ENCODE measurements at places on chromosomes 5 and 9.

- DNase-seq, result no peak
These were observed 1375.0 kb upstream of the NUDT12 start for GRCh38 chr5:104937598-104937997.

- DNase-seq, result no peak
These were observed 22.8 kb upstream of the RNU6ATAC start for GRCh38 chr9:134187110-134187531.

DNA sequence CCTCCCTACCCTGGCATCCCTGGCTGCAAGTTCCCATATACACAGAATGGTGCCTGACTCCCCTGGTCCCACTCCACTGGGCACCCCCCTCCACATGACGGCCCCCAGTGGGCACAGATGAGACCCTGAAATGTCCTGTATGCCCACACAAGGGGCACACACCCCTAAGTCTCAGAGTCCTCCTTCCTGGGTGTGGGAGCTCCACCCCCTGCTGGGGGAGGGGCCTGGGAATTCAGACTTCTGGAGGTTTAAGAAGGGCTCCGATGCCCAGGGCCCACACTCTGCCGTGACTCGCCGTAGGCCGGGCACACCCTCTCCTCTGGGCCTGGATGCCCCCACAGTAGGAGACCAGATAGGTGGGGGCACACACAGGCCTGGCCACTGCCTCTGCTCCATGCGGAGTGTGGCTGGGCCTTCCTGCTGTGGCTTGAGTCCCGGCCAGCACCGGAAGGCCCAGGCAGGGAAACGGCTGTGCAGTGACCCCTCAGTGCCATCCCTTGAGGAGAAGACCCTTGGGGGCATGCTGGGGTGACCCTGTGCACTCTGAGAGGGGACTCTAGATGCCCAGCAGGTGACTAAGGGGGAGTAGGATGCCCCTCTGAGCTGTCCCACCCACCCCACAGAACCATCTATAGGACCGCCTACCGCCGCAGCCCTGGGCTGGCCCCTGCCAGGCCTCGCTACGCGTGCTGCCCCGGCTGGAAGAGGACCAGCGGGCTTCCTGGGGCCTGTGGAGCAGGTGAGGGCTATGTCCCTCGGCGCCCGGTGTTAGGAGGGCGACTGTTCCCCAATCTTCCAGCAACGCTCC, 6.5 kb downstream of the EGFL7 start:
- DNase-seq, result no peak

GRCh38 chr5:181114844-181115778, 15.9 kb downstream of the OR2V1 start:
- no peak for DNase-seq

- DNase-seq, result peak; percentile 55
These were observed 73.6 kb upstream of the RPS23 start for GRCh38 chr5:82351754-82352145.

- DNase-seq, result no peak
These were observed 13.0 kb upstream of the TMEM38B start for GRCh38 chr9:105681313-105681712.

- DNase-seq, result no peak
These were observed 507.5 kb downstream of the NR2F1-AS1 start for GRCh38 chr5:93073547-93073946.

DNA sequence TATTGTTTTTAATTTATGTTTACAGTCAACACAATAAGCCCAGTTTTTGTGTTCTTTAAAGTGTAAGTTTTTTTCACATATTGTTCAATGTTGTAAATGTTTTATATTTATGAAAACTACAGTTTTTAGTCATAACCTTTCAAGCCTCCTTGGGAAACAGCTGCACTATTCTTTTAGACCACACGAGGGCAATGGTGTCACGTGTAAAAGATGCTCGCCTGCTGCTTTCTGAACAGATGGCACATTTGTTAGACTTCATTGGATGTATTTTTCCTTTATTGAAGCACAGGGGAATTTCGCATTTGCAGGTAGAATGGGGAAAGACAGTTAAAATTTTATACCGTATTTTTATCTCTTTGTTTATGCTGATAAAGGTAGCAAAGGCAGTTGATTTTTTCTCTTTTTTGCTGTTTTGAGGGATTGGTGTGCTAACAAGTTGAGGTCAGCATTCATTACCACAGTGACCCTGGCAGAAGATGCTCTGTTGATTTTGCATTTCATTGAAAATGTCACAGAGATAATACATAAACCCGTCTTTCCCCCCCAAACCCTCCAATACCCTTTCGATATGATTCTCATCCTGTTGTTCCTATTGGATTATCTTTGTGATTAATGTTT, 59.0 kb downstream of the MAT2B start:
- peak; percentile 63 for DNase-seq

- DNase-seq, result no peak
These were observed 834.2 kb upstream of the DMAC1 start for GRCh38 chr9:8633784-8634183.

DNA sequence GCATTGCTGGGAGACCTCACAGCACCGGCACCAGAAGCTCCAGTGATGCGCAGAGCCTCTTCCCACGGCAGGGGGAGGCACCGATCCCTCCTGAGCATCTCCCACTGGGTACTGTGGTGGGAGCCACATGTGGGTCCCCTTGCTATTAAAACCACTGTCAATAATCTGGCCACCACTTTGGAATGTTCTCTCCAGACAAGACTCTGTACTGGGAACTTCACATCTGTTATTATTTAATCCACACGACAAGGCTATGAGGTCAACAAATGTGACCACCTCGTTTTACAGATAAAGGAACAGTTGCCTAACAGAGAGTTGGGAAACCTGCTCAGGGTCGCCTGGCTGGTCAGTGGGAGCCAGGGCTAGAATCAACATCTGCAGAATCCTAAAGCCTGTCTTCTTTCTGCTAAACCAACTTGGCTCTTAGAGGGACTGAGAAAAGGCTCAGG, 72.7 kb downstream of the EPB41L4B start:
- DNase-seq, result no peak

GRCh38 chr9:32382565-32383320, 1.7 kb upstream of the ACO1 start:
- DNase-seq, result no peak

GRCh38 chr5:173864126-173865050, 23.8 kb upstream of the CPEB4 start:
- no peak for DNase-seq

GRCh38 chr5:168301593-168302390, 10.3 kb downstream of the WWC1 start:
- DNase-seq, result no peak

DNA sequence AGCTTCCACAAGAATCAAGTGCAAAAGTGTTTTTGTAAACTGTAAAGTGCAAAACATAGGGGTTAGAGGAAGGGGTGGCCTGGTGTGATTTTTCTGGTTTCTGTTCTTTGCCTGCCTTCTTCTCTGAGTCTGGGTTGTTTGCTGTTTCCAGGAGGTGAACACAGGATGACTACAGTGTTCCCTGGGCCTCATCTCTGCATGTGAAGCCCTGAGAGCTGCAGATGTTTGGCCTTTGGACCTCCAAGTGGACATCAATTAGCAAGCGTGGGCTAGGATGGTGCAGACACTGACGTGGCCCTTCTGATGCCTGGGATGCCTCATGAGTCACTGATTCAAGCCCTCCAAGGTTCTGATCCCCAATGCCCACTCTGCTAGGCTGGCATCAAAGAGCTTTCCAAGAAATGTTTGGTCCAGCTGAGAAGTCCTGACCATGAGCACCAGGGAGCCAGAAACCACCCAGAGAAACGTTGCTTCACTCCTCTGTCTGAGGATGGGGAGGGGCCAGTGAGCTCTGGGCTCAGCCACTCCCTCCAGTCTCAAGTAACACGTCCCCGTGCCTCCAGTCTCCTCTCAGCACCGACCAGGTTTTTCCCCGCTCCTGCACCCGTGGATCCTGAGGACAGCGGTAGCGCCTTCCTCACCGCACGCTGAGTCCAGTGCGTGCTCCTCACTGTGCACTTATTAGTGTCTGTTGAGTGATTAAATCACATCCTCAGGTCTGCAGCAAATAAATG, 7.6 kb downstream of the IL9 start:
- no peak for DNase-seq

- no peak for DNase-seq
These were observed 960 bp downstream of the NR2F1 start for GRCh38 chr5:93583768-93584595.

GRCh38 chr5:146540414-146540813, 24.4 kb upstream of the GPR151 start:
- DNase-seq, result no peak

DNA sequence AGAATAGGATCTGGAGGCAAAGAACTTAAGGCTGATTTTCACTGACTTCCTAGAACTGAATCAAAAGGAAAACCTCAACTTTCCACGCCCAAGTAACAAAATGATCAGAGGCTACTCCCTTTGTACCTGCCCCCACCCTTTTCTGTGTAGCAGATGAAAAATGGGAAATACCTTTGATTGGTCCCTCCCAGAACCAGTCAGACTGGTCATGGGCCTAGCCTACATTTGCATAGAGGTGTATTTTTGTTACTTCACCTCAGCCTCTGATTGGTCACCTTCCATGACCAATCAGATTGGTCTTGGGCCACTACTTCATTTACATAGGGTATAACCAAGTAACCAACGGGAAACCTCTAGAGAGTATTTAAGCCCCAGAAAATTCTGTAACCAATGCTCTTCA, 1553.5 kb upstream of the C9orf72 start:
- no peak for DNase-seq

DNA sequence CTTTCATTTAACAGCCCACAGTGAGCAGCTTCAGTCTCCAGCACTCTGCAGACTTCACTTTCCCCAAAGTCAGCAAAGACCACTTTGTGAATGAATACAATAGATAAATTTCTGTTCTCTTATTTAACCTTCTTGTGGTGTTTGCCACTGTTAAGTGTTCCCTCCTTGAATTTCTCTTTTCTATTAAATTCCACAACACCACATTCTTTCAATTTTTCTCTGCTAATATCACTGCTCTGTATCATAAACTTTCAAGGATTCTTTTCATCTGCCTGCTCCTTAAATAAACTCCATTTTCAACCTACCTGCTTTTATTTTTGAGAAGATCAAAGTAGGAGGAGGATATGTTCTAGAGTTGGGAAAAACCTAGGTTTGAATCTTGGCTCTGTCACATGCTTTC, 739.5 kb upstream of the GRAMD2B start:
- DNase-seq, result no peak

DNA sequence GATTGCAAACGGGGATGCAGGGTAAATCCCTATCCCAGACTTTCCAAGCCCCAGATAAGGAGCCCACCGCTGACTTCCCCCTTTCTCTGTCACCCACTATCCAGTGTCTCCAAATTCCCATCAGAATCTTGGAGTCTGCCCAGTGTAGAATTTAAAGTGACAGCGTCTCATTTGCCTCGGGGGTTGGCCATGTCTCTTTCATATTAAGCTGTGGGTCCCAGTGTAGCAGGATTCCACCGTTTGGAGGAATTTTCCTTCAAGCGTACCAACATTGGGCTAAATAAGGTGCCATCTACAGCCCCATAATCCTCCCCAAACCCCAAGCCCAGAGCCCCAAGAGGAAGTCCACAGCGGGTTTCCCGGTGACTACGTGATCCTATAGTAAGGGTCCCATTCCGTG, 1.1 kb downstream of the BRINP1 start:
- DNase-seq, result no peak

GRCh38 chr5:164296603-164297080, 791.2 kb downstream of the MAT2B start:
- DNase-seq, result no peak

DNA sequence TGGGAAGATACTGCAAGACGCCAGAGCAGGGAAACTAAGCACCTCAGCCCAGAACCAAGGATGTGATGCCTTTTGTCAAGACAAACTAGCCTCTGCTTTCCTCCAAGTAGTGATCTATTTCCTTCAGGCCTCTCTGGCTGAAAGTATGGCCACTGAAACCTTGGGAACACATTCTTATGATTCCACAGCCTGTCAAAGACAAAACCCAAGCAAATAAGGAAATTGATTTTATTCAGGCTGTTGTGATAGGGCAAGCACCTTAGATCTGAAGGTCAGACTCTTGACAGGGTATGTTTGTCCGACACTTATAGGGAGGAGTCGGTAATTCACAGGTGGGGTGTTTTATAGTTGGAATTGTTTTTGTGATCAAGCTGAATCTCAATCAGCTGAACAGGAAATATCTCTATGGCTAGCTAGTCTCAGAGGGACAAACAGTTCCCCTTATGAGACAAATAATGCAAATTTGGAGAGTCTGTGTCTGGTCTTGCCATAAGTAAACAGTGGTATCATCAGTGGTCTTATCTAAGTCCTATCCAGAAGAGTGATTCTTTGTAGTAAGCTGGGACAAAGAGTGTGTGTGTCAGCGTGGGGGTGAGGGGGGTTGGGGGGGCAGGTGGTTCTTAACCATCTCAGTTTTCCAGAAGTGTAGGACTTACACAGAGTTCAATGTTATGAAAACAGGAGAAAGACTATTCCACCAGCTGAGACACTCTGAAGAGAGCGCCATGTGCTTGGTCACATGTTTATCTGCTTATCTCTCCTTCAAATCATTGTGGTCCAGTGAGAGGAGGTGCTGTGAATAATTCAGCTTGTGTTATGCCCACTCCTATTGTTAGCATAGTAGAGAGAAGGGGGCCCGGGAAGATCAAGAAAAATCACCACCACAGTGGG, 6.7 kb upstream of the ZCCHC10 start:
- no peak for DNase-seq

- no peak for DNase-seq
These were observed 344.1 kb upstream of the ADAMTSL1 start for GRCh38 chr9:18129809-18130334.

GRCh38 chr9:121927636-121928035, 165.5 kb downstream of the TTLL11 start:
- no peak for DNase-seq

DNA sequence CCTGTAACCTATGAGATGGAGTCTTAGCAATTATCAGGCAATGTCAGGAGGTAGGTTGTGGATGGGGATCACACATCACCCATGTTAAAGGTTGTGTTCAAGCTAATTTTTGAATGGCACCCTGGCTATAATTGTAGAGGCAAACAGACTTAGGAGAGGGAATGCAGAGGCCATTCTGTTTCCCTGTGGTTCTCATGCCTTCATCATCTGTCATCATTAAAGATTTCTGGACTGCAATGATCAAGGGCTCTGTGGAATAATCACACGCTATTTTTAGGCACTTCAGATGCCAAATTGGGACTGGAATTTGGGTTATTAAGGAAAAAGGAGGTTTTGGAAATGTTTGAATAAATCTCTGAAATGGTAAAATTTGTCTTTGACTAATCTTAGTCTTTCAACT, 1065.4 kb downstream of the TAF11L14 start:
- DNase-seq, result no peak

DNA sequence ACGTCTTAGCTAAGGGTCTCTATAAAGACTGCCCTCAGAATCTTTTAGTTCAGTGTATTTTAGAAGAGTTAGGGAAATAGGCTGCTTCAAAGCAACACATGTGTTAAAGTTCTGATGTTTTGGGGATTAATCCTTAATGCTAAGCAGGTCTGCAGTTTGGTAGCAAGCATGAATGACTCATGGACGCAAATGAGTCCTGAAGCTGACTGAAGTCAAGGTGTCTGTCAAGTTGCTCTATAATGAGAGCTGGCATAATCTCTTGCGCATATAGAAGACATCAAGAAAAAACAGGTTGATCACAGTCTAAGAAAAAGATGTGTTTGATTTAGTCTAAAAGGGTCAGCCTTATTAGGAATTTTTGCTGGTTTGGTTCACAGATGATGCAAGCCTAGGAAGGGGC, 630.1 kb downstream of the CDH12 start:
- no peak for DNase-seq

All from CD4-positive, alpha-beta T cell treated with Interleukin-1 beta for 1 hour (primary cell).